ENCODE measurements at places on chromosomes 13 and 19.

- DNase-seq = no peak
Observed at GRCh38 chr13:111623208-111623607, 302.8 kb downstream of the TEX29 start.

DNA sequence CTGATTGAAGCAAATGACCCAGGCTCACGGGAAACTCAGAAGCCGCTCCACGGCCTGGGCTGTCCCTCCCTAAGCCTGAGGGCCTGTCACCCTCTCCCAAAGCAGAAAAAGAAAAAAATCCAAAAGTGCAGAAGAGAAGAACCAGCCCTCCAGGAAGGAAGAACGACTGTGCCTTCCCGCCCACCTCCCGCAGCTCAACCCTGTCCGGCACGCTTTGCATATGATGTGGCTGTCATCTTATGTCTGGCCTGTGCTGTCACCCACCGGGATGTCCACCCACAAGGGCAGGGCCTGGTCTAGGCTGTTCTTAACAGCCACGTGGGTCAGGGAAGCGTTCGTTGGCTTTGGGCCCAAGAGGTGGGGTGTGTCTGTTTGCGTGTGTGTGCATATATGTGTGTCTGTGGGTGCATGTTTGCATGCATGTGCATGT lies 13.7 kb downstream of the ZBTB7A start:
- DNase-seq = no peak

DNA sequence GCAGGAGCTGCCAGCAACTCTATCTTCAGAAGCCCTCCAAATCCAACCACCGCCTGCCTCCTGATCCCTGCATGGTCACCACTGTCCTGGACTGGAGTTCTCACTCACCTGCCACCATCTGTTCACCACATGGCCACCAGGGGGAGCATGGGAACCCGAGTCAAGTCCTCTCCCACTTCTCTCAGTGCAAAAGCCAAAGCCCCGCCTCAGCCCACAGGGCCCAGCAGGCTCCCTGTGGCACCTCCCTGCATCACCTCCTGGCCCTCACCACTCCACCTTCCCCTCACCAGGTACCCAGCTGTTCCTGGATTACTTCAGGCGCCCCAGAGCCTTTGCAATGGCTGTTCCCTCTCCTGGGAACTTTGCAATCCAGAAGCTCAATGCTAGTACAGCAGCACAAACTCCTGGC lies 5.3 kb downstream of the DHPS start:
- peak; percentile 86 for DNase-seq

DNA sequence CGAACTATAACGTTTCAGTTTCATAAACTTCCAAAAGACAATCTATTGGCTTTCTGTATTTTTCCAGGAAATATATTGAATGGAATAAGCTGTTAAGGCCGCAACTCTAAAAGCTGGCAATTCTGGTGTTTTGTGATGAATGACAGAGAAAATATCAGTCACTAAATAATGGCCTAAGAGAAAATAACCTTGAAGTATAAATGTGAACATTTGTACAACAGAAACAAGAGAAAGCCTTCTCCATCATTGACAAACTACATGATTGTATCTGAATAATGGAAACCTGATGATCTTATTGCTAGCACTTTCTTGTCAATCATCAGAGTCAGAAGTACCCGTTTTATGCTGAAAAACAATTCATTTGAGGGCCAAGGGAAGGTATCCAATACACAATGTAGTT lies 134.3 kb downstream of the TRPC4 start:
- DNase-seq = no peak

- no peak for DNase-seq
Observed at GRCh38 chr13:100526318-100527000, 62.1 kb downstream of the GGACT start.

GRCh38 chr19:57302727-57303401 lies 17.4 kb upstream of the ZNF543 start:
- DNase-seq = no peak

- no peak for DNase-seq
Observed at GRCh38 chr13:98510156-98510509, 66.8 kb downstream of the STK24 start.

GRCh38 chr19:3880471-3881271 lies at the start of gene ATCAY:
ATCAY (plus strand) TSS chr19:3880685; CDS start chr19:3885768, 5,083 bp downstream.
- DNase-seq = no peak

DNA sequence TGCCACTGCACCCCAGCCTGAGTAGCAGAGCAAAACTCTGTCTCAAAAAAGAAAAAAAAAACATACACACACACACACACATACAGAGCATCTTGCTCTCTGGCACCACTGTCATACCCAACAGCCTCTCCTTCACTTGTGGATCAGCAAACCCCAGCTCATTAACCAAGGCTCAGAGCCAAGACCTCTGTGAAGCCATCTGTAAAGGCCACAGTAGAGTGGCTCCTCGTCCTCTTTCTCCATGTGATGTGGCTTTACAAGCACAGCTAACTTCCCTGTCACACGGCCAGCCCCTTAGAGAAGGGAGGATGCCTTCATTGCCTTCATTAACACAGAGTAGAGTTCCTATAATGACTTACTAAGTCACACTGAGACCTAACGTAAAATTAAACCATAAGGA lies 62.7 kb upstream of the LSM14A start:
- no peak for DNase-seq

GRCh38 chr13:71460211-71460610 lies 406.8 kb downstream of the DACH1 start:
- no peak for DNase-seq

DNA sequence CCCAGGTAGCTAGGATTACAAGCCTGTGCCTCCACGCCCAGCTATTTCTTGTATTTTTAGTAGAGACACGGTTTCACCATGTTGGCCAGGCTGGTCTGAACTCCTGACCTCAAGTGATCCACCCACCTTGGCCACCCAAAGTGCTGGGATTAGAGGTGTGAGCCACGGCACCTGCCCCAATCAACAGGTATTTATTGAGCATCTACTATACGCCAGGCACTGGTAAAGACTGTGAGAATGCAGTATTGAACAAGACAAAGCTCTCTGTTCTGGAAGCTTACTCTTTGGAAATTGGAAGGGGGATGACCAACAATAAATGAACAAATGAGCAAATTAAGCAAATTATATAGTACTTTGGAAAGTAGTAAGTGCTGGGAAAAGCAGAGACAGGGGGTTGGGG lies 21.4 kb upstream of the ERCC1 start:
- DNase-seq = no peak

GRCh38 chr13:39129213-39129612 lies 91.0 kb downstream of the NHLRC3 start:
- no peak for DNase-seq

DNA sequence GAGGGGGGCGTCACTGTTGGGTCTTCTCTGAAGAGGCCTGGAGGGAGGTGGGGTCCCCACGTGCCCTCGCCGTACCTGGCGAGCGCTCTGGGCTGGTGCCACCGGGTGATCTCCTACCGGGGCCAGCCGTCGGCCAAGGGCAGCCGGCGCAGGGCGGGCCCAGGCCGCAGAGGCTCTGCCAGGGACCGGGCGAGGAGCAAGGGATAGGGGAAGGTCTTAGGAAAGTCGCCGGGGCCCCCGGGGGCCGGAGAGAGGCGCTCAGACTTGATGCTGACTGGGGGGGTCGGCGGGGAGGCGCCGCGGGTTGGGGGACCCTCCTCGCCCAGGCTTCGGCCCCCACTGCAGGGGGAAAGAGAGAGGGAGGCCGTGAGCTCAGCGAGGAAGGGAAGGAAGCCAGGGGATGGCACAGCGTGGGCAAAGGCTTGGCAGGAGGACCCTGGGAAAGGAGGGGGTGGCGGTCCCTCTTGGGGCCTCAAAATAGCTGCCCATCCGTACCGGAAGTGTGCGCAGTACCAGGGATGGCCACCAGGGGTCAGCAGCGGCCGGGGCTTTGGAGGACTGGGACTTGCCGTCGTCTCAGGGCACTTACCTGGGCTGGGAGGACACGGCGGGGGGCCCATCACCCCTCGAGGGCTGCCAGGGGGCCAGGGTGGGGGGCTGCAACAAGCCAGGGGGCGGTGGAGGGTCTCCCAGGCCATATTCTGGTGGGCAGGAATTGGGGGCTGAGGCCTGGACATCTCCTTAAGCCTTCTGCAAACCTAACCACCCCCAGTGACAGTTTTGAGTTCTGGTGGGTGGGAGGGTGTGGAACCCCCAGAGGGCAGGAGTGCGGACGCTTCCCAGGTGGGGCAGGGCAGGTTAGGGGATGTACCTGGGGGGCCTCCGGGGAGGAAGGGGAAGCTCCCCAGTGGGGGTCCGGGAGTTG lies 7.7 kb upstream of the TMEM161A start:
- DNase-seq = peak; percentile 78

DNA sequence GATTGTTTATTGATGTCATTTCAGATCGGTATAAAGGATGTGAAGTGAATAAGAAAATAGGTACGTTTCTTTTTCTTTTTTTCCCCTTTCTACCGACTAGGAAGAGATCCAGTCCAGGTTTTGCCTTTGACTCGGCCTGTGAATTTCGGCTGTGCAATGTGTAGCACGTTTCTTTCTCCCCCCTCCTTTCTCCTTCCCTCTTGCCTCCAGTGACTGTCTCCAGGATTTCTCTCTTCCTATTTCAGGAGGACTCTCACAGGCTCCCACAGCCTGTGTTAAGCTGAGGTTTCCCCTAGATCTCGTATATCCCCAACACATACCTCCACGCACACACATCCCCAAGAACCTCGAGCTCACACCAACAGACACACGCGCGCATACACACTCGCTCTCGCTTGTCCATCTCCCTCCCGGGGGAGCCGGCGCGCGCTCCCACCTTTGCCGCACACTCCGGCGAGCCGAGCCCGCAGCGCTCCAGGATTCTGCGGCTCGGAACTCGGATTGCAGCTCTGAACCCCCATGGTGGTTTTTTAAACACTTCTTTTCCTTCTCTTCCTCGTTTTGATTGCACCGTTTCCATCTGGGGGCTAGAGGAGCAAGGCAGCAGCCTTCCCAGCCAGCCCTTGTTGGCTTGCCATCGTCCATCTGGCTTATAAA lies at the start of gene GPC6:
GPC6 (plus strand) TSS at position 185 of the 657 bp plus-strand sequence.
- peak; percentile 68 for DNase-seq

- DNase-seq = peak; percentile 58
Observed at GRCh38 chr19:14475251-14476073, at the start of gene PTGER1. PTGER1 (minus strand) TSS chr19:14475354; CDS start chr19:14474320, 1,034 bp downstream.

- no peak for DNase-seq
Observed at GRCh38 chr13:100300243-100300642, 211.3 kb downstream of the PCCA start.

- no peak for DNase-seq
Observed at GRCh38 chr19:38715555-38715954, 28.7 kb downstream of the CAPN12 start.

- no peak for DNase-seq
Observed at GRCh38 chr13:41085961-41086585, 24.8 kb downstream of the WBP4 start.

Data from AG08395 (cell line).